ENCODE measurements at places on chromosomes 2 and 18. TPM values are rescaled to one million over a fixed set of nuclear protein-coding genes. Genes with fewer than 3 reads are reported as not detected.

DNA sequence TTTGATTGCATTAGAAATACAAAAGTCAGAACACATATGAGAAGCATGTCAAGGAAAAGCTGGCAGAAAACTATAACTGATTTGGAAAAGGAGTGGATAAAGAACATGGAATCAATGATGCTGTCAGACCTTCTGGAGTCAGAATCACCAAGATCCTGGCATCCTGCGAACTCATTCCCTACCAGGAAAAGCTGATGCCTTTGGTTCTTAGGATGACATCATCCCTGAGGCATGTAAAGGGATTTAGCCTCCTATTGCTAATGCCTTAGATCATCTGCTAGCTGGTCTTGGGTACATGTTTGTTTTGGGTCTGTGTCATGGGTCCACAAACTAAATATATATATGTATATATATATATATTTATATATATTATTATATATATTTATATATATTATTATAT lies 680.7 kb downstream of the EPHA4 start:
- peak; percentile 80 for DNase-seq

DNA sequence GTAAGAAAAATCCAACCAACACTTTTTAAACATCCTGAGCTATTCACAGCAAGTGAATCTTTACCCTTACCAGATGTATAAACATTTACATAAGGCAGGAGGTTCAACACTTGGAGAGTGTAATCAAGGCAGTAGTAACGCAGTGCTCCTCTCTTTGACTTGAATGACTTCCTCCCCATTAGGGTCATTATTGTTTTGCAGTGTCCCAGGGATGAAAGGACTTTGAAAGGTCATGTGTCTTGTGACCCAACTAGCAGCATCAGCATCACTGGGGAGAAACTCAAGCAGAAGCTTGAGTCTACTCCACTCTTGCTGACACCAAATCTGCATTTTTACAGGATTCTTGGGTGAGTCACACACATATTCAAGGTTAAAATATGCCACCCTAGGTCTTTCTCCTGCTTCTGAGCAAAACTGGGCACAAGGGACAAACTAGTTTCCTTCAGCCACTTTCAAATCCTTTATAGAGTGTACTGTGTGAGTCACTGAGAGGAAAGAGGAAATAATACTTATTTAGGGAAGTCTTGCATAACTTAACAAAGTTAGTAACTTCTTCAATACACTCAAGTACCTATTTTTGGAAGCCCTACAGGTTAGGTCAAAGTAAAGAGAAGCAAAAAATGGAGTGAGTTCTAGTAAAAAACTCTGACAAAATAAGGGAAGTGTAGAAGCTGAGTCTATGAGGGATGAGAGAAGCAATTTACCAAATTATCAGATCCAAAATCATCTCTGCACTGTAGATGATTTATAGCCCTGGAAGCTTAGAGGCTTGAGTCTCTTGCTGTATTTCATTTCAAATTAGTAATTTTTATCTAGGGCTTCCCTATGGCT lies 51.0 kb upstream of the EML4 start:
- DNase-seq: no peak

The GKN1 gene
- total RNA-seq: not detected

DNA sequence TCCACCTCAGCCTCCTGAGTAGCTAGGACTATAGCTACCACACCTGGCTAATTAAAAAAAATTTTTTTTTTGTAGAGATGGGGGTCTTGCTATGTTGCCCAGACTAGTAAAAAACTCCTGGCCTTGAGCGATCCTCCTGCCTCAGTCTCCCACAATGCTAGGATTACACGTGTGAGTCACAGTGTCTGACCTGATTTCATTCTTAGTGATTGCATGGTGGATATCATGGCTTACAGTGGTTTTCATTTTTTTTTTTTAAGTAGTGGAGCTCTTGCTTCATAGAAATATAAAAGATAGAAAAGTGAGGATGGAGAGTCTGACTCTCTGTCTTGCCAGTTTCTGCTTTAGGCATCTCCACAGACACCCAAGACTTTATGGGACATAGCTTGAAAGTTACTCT lies 83.6 kb downstream of the CDC42EP3 start:
- no peak for DNase-seq

The SCYGR7 gene
- total RNA-seq: not detected

DNA sequence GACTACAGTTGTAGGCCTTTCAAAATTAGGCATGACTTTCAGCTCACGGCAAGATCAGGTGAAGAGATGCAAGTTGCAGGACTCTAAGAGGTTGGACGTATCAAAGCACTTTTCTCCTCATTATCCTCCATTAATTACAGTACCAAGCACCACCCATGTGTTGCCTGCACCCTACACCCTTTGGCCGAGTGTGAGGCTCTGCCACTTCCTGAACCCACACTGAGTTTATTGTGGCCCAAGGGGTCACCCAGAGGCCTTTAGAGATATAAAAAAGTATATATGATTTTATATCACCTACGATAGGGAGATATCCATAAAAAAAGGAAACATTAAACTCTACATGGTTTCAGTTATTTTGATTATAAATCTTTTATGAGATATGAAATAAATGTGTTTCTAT lies 2.8 kb downstream of the UGT1A8 start:
- DNase-seq: no peak

- DNase-seq: no peak
Measured at GRCh38 chr18:46013484-46014189, 46.5 kb upstream of the EPG5 start.

The OSR1 gene
- 0.18 TPM for total RNA-seq

DNA sequence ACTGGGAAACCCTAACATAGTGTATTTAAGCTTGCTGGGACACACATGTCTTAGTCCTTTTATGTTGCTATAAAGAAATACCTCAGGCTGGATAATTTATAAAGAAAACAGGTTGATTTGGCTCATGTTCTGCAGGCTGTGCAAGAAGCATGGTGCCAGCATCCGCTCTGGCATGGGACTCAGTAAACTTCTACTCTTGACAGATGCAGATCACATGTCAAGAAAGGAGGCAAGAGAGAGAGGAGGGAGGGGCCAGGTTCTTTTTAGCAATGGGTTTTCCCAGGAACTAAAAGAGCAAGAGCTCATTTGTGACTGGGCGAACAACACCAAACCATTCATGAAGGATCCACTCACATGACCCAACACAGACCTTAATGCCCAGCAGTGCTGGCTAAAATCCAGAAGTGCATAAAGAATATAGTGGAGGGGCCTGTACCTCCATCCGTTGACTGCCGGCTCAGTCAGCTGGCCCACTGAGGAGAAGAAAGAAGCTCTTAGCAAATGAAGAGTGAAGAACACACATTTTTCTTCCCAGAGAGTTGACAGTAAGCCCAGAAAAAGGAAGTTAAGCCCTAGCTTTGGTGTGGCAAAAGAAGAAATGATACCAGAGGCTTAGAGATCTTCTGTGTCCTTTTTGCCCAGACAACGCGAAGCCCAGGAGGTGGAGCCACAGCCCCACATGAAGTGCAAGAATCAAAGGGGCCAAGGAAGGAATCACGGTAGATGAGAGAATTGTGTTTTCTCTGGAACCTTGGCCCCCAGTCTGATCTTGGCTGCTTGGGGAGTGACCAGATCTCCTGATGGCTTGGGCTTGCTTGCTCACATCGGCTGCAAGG lies 183.5 kb upstream of the FAM98A start:
- no peak for DNase-seq

DNA sequence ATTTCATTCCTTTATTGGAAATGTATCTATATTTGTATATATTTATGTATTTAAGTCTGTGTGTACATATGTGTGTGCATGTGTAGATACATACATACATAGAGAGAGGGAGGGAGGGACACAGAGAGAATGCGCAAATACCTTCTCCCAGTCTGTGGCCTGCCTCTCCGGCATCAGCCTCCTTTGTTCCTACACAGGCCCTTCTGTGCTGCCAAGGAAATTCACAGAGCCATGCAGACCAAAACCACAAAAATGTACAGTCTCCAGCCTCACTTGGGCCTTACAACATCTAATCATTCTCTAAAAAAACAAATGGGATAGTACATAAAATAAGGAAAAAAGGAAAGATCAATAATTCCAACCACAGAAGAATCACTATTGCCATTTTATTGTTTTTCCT lies 8.8 kb upstream of the CRACDL start:
- DNase-seq: no peak

The TDRD15 gene
- not detected for total RNA-seq

The NT5DC4 gene
- total RNA-seq: 0.07 TPM

The SLC4A5 gene
- total RNA-seq: 0.17 TPM

DNA sequence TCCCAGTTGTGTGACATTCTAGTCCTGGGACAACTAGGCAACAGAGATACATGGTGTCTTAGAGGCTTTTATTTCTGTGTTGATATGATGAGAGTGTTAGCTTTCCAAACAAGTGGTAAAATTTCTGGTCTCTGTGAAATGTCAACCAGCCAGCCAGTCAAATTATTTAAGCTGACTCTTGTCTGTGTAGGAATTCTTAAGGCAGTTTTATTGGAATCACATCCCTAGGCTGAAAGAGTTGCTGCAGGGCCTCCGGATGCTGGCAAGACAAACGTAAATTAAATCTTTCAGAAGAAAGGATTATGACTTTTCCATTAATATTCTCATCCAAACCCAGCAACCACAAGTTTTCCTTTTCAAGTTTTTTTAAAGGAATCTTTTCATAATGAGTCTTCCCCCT lies 44.6 kb downstream of the SERPINB7 start:
- no peak for DNase-seq

DNA sequence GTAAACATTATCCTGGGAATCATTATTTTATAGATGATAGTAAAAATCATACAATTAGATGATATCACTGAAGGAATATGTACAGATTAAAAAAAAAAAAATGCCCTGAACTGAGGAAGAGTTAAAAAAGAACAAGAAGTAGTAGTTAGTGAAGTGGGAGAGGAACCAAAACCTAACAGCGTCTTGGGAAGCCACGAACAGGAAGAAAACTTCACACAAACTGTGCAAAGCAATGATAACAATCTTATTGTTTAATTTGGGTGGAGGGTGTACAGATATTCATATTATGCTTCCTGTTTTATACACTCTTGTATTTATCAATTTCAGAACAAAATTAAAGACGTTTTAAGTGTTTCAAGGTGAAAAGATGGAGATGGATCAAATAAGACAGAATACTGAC lies 3.5 kb downstream of the HEATR5B start:
- no peak for DNase-seq

The SCLY gene
- 24.6 TPM for total RNA-seq

The SULT1C4 gene
- not detected for total RNA-seq

The CFAP221 gene
- not detected for total RNA-seq

DNA sequence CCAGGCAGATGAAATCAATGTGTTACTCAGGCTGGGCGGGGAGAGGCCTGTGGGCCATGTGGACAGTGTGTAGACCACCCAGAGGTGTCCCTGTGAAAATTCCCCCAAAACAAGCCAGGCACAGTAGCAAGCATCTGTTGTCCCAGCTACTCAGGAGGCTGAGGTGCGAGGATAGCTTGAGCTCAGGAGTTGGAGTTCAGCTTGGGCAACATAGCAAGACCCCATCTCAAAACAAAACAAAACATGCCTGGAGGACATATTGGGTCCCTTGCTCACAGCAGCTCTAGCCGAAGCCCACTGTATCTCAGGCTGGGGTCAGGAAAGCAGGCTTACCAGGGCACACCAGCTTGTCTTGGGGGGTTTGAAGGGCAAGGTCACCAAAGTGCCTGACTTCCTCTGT lies 4.3 kb upstream of the PTMA start:
- DNase-seq: no peak

GRCh38 chr2:188971432-188971861 lies 2.7 kb upstream of the COL3A1 start:
- DNase-seq: no peak

GRCh38 chr2:246489-247144 lies 17.2 kb downstream of the SH3YL1 start:
- no peak for DNase-seq

DNA sequence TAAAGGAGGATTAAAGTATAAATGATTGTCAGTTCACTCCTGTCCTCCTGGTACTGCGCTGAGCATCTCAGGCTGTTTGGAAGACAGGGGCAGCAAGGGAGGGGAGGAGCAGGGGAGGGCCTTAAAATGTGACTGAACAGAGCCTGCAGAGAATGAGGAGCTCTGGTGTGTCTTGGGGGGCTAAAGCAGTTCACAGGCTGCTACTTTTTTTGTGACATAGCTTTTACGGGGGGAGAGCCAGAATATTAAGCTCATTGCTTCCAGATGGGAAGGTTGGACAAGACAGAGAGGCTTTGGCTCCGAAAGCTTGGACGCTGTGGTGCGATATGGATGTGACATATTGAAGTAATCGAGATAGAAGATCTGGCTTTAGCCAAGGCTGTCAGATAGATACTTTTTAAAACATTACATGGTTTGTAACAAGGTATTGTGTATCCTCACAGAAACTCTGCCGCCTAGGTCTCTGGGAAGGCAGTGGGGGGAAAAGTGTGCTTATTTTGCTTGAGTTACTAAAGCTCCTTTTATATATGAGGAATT lies 40.5 kb downstream of the RDH14 start:
- DNase-seq: no peak

The SCN7A gene
- total RNA-seq: not detected

- DNase-seq: peak; percentile 22
Measured at GRCh38 chr2:168457190-168457895, 1.3 kb downstream of the CERS6 start.

The UPP2 gene
- total RNA-seq: not detected

- DNase-seq: peak; percentile 30
Measured at GRCh38 chr2:218898109-218898878, 17.6 kb downstream of the WNT10A start.

The ITPRIPL1 gene
- 7.2 TPM for total RNA-seq

- no peak for DNase-seq
Measured at GRCh38 chr2:58039170-58039611, 7.4 kb upstream of the VRK2 start.

GRCh38 chr2:5666798-5667197 lies 25.4 kb upstream of the SOX11 start:
- DNase-seq: no peak

The SCG2 gene
- total RNA-seq: 0.14 TPM

DNA sequence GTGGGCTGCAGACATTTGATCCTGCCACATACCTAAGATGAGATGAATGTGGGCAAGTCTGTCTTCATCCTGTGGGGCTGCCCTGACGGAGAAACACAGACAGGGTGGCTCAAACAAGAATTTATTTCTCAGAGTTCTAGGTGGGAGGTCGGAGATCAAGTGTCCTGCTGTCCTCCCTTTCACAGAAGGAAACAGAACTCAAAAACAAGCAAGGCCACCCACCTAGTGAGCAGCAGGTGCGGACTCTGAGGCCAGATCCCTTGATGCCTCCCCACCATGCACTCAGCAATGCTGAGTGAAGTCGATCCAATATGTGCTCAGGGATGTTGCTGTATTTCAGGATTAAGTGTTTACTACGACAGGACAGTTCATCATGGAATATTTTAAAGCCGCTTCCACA lies 63.0 kb upstream of the SNTG2 start:
- DNase-seq: no peak

DNA sequence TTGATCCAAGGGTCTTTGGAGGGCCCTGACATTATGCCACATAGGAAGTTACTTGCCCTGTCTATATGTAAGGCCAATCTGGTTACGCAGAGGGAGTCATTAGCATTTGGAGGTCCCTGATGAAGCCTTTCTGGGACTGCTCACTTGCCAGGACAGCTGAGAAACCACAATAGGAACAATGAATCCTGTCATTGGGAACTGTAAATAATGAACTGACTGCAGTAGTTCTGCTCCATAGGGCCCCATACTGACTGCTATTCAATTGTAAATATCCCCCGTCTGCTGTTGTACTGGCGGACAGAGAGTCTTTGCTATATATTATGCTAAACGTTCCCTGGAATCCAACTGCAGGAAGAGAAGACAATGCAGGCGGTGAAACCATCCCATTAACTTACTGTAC lies 149.4 kb upstream of the DCC start:
- no peak for DNase-seq

The SF3B6 gene
- total RNA-seq: 192 TPM

The LIMS4 gene
- total RNA-seq: 1.0 TPM
